ENCODE measurements at places on chromosomes 6 and 20. TPM values are rescaled to one million over a fixed set of nuclear protein-coding genes. Genes with fewer than 3 reads are reported as not detected.

GRCh38 chr20:45283551-45284057, 23.0 kb upstream of the RBPJL start:
- H3K4me1 ChIP-seq = no peaks in the 10 kb centered on the region
- no peak overlapping the region for H3K27ac ChIP-seq
- no peaks in the 10 kb centered on the region for H3K27me3 ChIP-seq

DNA sequence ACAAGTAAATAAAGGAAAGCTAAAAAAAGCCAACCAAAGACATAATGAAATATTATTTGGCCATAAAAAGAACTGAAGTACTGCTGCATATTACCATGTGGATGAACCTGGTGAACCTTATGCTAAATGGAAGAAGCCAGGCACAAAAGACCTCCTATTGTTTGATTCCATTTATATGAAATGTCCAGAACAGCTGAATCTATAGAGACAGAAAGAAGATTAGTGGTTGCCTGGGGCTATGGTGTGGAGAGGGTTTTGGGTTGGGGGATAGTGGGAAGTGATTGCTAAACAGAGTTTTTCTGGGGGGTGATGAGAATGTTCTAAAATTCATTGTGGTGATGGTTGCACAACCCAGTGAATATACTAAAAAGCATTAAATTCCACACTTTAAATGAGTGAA, 53.2 kb downstream of the TSBP1 start:
- H3K4me3 ChIP-seq = no peak overlapping the region
- H3K36me3 ChIP-seq = no peaks in the 10 kb centered on the region
- no peaks in the 10 kb centered on the region for H3K27me3 ChIP-seq
- no peak overlapping the region for H3K27ac ChIP-seq

TAAR1 gene
- not detected for polyA plus RNA-seq

- no peaks in the 10 kb centered on the region for H3K36me3 ChIP-seq
- H3K27me3 ChIP-seq = no peaks in the 10 kb centered on the region
- peaks cover 10% of the 10 kb centered on the region for H3K4me1 ChIP-seq
- peak overlapping the region; percentile 68 for H3K27ac ChIP-seq
These were observed 37.1 kb upstream of the NCOA3 start for GRCh38 chr20:47464380-47465101.

DNA sequence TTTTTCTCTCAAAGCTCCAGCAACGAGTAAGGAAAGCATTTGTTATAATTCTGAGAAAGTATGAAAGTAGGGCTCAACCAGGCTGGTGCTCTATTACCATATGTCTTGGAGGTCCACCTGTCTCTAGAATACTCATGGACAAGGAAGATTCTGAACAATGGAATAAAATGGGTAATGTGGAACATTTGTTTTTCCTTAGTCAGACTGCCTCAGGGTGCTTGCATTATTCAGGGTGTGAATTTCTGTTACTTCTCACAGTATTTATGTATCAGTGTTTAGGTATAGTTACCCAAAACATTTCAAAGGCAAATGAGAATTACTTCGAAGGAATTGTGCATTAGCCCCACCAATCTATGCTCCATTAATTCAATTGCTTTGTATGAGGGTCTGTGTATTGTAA, 586.2 kb upstream of the CITED2 start:
- no peak overlapping the region for H3K4me3 ChIP-seq
- H3K4me1 ChIP-seq = peaks cover 9% of the 10 kb centered on the region
- no peaks in the 10 kb centered on the region for H3K27me3 ChIP-seq
- no peaks in the 10 kb centered on the region for H3K36me3 ChIP-seq
- no peak for DNase-seq
- no peak overlapping the region for H3K27ac ChIP-seq

SLC22A7 gene
- 40.1 TPM for polyA plus RNA-seq

SLC17A1 gene
- polyA plus RNA-seq = 2.2 TPM

DNA sequence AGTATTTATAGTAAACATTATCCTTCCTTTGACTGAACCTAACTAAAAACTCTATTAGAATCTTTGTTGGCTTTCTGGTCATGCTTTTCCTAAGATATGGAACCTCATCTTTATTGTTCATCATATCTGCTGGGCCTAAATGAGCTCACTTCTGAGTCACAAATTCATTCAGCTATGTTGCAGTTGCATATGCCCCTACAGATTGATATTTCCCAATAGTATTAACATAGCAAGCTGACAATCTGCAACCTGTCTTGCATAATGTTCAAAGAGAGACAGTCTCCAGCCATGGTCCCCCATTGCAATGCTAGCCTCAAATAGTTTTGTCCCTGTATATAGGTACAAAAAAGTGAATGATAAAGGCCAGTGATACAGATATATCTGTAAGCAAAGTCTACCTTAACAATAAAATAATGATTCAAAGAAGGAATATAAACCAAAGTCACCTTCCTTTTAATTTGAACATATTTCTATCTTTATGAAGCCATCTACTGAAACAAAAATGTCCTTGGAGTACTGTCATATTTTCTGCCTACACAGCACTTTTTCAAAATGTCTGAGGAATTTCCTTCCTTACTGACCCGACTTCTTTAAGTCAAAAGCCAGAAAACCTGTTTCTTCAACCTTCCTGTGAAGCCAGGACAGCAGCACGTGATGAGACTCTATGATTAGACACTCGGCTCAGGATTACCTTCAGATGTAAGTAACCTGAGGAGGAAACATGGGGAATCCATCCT, 140.7 kb downstream of the UBE3D start:
- H3K36me3 ChIP-seq = no peaks in the 10 kb centered on the region
- no peak for DNase-seq
- H3K4me1 ChIP-seq = no peaks in the 10 kb centered on the region
- H3K27ac ChIP-seq = no peak overlapping the region

DST gene
- polyA plus RNA-seq = 131 TPM

DNA sequence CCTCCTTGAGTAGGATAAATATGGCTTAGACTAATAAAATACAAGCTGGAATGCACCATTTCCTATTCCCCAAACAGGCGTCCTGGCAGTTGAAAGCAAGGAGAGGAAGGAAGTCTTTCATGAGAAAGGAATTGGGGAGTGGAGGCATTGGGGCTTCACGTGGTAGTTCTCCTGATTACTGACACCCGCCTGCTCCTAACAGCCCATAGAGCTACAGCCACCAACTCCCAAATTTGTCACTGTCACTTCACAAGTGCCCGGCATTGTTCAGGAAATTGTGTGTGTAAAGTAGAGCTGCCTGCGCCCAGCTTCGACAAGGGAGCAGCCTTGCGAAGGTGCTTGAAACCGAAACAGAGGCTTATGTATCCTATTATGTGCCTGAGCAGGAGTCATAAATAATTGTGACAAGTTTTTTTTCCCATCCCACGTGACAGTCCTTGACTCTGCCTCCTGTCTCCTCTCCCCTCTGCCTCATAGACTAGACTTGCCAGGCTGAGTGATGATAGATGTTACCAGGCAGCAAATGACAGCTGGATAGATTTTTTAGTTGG, 301.7 kb upstream of the ZFP64 start:
- peak; percentile 19 for DNase-seq
- H3K4me1 ChIP-seq = no peaks in the 10 kb centered on the region
- no peaks in the 10 kb centered on the region for H3K36me3 ChIP-seq
- no peaks in the 10 kb centered on the region for H3K27me3 ChIP-seq

GRCh38 chr6:139230391-139230840, 61.4 kb downstream of the TXLNB start:
- H3K27me3 ChIP-seq = no peaks in the 10 kb centered on the region
- no peak overlapping the region for H3K4me3 ChIP-seq
- peak; percentile 28 for DNase-seq
- no peak overlapping the region for H3K27ac ChIP-seq
- H3K36me3 ChIP-seq = no peaks in the 10 kb centered on the region

GRCh38 chr20:48740292-48740649, 87.5 kb downstream of the PREX1 start:
- H3K27ac ChIP-seq = no peak overlapping the region
- no peak for DNase-seq
- peaks cover 8% of the 10 kb centered on the region for H3K4me1 ChIP-seq
- H3K27me3 ChIP-seq = no peaks in the 10 kb centered on the region

- no peaks in the 10 kb centered on the region for H3K4me1 ChIP-seq
- H3K27me3 ChIP-seq = no peaks in the 10 kb centered on the region
- no peak for DNase-seq
- H3K36me3 ChIP-seq = no peaks in the 10 kb centered on the region
- H3K4me3 ChIP-seq = no peak overlapping the region
- H3K27ac ChIP-seq = no peak overlapping the region
These were observed 160.3 kb downstream of the EDN1 start for GRCh38 chr6:12450467-12450866.

DNA sequence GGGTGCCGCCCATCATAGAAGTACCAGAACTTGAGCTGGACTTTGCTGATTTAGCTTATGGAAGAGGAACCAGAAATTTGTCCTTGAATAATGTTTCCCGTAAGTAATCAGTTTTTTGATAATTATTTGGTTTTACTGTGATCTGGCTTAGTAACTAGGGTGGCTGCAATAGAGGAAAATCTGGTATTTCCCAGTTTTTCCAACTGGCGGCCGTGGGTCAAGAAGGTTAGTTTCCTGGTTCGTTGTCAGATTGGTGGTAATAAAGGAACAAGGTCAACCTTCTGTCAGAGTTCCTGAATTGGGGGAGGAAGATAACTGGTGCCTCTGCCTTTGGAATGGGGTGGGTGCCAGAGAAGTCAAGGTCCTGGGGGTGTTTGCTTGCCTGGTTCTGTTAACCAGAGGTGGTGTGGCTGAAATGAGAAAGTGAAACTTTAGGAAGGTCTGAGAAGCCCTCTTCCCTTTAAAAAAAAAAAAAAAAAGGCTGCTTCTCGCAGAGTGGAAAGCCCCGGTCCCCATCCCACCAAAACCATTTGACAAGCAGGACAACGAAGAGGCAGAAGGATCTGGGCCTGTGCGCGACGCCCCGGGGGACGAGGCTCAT, at the start of gene CALHM6:
CALHM6 (plus strand) TSS at position 45 of the 601 bp plus-strand sequence; CDS start at position 600, 555 bp downstream.
- no peaks in the 10 kb centered on the region for H3K36me3 ChIP-seq
- no peak for DNase-seq
- H3K27ac ChIP-seq = no peak within 1 kb of the TSS
- H3K27me3 ChIP-seq = peaks cover 35% of the 10 kb centered on the region
- H3K4me1 ChIP-seq = peaks cover 5% of the 10 kb centered on the region
- peak within 1 kb of the TSS; percentile 17 for H3K4me3 ChIP-seq

DNA sequence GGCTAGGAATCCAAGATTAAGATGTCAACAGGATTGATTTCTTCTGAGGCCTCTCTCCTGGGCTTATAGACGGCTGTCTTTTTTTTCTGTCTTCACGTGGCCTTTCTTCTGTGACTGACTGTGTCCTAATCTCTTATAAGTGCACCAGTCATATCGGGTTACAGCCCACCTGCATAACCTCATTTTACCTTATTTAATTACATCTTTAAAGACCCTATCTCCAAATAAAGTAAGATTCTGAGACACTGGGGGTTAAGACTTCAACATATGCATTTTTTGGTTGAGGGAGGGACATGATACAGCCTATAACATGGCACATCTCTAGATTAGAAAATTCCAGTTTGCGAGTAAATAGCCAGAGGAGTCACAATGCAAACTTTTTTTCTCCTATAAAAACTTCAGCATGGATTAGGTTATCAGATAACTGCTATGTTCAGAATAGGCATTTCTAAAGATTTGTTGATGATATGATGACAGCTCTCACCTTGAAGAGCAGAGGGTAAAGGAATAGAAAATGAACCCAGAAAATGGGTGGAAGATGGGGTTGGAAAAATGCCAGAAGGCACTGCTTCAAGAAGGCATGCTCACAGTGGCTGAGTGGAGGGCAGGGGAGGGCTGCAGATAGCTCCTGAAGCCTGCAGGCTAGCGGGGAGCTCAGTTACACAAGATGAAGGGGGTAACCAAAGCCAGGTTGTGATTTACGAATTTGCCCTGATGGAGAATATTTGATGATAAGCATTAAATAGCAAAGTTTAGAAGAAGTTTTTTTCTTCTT, 8.7 kb upstream of the PDE7B start:
- no peak overlapping the region for H3K4me3 ChIP-seq
- no peaks in the 10 kb centered on the region for H3K36me3 ChIP-seq
- DNase-seq = no peak
- H3K4me1 ChIP-seq = no peaks in the 10 kb centered on the region

SIRPB2 gene
- not detected for polyA plus RNA-seq

OLIG3 gene
- not detected for polyA plus RNA-seq

- DNase-seq = no peak
- H3K4me3 ChIP-seq = no peak overlapping the region
- H3K4me1 ChIP-seq = no peaks in the 10 kb centered on the region
- no peaks in the 10 kb centered on the region for H3K27me3 ChIP-seq
These were observed 98.4 kb downstream of the DOK5 start for GRCh38 chr20:54573838-54574237.

PPP1R3G gene
- polyA plus RNA-seq = 0.18 TPM

GRCh38 chr6:156125844-156126243, 651.3 kb upstream of the ARID1B start:
- H3K27me3 ChIP-seq = no peaks in the 10 kb centered on the region
- no peak overlapping the region for H3K4me3 ChIP-seq
- no peak for DNase-seq
- H3K36me3 ChIP-seq = no peaks in the 10 kb centered on the region

DNA sequence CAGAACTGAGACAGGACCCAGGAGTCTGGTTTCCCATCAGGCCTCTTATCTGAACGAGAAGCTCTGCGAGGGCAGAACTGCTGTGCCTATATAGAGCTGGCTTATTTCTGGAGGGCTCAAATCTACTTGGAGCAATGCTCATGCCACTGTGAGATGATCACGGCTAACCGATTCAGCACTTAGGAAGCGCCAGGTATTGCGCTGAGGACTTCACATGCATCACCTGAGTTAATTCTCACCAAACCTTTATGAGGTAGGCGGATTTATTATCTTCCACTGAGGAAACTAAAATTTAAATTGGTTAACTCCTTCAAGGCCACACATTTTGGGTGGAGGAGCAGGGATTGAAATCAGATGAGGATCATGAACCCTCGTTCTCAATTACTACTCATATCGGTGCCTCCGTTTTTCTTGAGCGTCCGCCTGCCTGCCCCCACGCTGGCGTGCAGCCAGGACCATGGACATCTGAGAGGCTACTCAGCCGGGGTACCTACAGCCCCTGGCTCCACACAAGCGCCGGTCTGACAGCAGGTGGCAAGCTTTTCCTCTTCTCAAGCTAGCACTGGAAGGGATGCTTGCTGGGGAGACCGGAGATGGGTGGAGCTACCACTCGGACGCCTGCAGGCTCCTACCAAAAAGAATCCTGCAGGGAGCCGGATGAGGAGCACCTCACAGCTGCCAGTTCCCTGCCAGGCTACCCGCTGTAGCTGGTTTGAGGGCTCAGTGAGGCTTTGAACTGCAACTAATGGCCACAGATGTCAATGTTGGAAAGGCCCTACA, 1.0 kb upstream of the PCIF1 start:
- H3K4me1 ChIP-seq = peaks cover 16% of the 10 kb centered on the region
- H3K36me3 ChIP-seq = no peaks in the 10 kb centered on the region
- peak overlapping the region; percentile 80 for H3K4me3 ChIP-seq
- DNase-seq = peak; percentile 89
- H3K27me3 ChIP-seq = no peaks in the 10 kb centered on the region

GSTA1 gene
- polyA plus RNA-seq = 767 TPM

SHLD1 gene
- 9.1 TPM for polyA plus RNA-seq

Data from hepatocyte (in vitro differentiated cells).